CD8-positive, alpha-beta memory T cell (primary cell): ENCODE measurements at places on chromosomes 11 and 22. TPM values are rescaled to one million over a fixed set of nuclear protein-coding genes. Genes with fewer than 3 reads are reported as not detected.

Gene OR4A16
- total RNA-seq, result not detected

Gene GGTLC3
- not detected for total RNA-seq

Gene MAPK8IP2
- 0.20 TPM for total RNA-seq

Gene SCN4B
- total RNA-seq, result 0.33 TPM

Gene TESMIN
- total RNA-seq, result 1.3 TPM

Gene CHST1
- total RNA-seq, result 0.80 TPM

DNA sequence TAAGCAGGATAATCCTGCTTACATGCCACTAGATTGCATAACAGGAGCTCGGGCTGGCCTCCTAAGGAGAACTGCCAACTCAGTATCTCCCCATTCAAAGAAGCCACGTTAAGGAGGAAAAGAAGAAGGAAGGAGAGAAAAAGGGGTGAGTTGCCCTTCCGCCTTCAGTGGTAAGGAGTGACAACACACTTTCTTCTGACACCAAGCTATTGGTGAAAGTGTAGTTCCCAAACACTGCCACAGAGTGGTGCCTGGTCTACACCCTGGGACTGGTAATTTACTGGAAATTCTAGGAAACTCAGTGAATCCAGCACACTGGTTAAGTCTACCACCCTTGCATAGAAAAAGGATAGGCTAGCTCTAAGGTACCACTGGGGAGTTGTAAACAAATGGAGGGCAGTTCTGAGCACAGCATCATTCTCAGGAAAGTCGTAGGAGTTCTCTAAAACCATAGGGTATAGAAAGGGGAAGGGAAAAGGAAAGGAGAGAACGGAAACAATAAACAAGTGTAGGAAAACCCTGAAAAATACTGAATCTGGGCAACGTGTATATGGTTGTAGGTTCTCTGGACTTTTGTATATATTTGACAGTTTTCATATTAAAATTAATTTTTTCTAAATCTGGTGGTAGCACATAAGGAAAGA is 58.2 kb downstream of the RRAS2 start:
- peak; percentile 47 for DNase-seq

DNA sequence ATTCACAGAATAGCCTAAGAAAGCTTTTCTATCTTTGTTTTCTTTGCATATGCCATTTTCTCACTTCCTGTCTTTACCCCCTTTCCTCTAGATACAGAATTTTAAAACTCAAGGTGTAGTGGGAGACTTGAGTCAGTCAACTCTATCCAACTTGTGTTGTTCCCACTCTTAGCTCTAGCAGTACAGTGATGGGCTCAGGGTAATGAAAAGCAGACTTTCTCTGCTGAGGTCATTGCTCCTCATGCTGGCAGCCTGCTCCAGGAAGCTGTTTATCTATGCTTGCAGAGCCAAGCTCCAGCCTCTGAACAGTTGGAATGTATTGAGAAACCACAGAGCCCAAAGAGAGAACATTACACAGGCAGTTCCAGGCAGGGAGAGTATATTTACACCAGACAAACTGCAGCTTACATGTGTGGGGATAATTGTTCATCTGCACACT is 68.1 kb downstream of the CSTPP1 start:
- no peak for DNase-seq

DNA sequence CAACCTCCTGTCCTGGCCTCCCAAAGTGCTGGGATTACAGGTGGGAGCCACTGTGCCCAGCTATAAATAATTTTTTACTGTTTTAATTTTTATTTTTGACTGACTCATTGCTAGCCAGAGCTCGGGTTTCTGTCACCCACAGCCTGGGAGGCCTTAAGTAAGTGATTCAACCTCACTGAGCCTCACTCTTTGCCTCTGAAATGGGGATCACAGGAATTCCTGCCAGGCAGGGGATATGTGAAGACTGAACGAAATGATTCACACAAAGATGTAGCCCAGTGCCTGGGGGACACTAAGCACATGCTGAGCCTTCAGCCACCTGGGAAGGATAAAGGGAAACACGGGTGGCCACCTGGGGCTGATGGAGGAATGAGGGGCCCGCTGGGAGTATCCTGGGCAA is 3.8 kb upstream of the LRRC74B start:
- no peak for DNase-seq

DNA sequence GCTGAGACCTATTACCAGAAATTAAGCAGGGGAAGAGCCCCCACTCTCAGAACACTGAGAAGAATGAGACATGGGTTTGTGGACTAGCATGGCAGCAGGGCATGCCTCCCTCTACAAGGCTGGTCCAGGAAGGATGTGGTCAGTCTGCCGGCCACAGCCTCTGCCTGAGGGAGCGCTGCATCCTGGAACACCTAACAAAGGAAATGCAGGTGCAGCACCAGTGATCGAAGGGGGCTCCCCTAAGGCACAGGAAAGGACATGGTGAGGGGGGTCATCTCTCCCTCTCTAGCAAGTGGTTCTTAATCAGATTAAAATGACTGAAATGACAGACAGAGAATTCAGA is 40.6 kb upstream of the ARL14EP start:
- peak; percentile 19 for DNase-seq

GRCh38 chr11:124880290-124880611 is 15.0 kb downstream of the ROBO3 start:
- no peak for DNase-seq

DNA sequence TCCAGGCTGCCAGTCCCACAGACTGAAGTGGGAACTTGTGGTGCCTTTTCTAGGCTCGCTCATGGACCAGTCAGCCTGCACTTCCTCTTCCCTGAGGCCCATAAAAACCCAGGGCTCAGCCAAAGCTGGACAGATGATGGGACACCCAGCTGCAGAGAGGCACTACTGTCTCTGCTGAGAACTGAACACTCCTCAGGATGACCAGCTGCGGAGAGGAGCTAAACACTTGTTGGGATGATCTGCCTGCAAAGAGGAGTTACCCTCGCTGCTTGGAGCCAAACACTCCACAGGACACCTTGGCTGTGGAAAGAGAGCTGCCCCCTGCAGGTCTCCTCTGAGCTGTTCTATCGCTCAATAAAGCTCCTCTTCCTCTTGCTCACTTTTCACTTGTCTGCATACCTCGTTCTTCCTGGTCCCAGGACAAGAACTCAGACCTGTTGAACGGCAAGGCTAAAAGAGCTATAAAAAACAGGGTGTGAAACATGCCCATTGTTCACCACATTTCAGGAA is 465.5 kb downstream of the GUCY1A2 start:
- no peak for DNase-seq

DNA sequence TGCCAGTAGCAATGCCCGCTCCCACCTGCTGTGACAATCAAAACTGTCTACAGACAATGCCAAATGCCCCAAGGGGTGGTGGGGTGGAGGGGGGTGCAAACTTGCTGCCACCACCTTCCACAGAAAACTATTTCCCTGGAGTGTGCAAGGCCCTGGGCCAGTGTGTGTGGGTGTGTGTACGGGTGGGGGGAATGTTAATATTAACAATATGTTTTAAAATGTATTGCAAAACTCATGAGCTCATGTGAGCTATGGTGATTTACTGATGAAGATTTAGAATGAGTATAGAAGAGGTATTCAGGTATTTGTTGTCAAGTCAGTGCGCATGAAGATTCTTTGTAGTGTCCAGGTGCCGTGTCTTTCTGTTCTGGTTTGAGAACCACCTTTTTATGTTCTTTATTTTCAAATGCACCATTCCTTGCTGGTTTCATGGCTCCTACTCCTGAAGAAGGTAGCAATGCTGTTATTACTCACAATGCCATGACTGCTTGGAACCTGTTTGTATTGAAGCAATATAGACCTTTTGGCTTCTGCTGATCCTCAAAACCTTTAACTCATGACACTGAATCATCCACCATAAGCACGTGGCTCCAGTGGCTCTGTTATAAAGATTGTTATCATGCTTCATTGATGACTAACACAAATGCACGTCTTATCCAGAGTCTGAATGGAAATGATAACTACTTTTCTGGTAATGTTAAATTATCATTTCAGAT is 29.9 kb upstream of the AQP11 start:
- no peak for DNase-seq

GRCh38 chr22:37476389-37477329 is 9.5 kb downstream of the MFNG start:
- DNase-seq, result no peak

GRCh38 chr11:22938691-22939090 is 78.4 kb upstream of the CCDC179 start:
- DNase-seq, result no peak

DNA sequence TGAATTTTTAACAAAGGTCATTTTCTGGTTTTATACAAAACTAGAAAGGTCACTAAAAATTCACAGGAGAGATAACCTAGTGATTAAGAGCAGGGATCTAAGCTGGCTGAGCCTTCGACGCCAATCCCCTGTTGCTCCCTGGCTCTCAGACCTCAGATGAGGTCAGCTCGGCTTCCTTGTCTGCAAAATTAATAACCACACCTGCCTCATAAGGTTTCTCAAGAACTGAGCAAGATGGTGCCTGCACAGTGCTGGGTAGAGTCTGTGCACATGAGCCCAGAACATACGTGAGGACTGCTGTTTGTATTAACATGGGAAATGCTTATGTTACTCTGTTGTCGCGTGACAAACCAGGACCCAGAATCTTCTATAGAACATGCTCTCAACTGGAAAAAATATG is 24.4 kb upstream of the CD5 start:
- no peak for DNase-seq

GRCh38 chr11:82978422-82979099 is 77.0 kb downstream of the DDIAS start:
- no peak for DNase-seq

GRCh38 chr11:35529971-35530495 is 4.6 kb upstream of the PAMR1 start:
- DNase-seq, result no peak

- no peak for DNase-seq
These were observed 280.5 kb downstream of the TBC1D22A start for GRCh38 chr22:47042861-47043496.

DNA sequence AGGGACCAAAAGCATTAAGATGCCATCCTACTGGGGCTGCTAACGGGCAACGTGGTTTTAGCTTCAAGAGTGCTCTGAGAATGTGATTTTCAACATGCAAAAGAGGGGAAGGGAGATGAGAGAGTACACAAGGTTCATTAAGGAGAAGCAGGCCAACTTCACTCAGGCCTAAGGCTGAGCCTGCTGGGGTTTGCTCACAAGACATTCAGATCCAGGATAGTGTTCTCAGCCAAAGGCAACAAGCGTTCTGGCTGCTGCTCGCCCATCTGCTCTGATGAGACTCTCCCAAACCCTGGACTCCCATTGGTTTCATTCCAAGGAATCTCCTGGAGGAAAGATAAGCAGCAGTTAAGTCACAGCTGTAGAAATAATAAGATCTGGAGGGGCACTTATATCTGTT is 23.6 kb upstream of the UPB1 start:
- DNase-seq, result no peak

GRCh38 chr22:27433585-27434190 is 367.9 kb downstream of the MN1 start:
- DNase-seq, result no peak

DNA sequence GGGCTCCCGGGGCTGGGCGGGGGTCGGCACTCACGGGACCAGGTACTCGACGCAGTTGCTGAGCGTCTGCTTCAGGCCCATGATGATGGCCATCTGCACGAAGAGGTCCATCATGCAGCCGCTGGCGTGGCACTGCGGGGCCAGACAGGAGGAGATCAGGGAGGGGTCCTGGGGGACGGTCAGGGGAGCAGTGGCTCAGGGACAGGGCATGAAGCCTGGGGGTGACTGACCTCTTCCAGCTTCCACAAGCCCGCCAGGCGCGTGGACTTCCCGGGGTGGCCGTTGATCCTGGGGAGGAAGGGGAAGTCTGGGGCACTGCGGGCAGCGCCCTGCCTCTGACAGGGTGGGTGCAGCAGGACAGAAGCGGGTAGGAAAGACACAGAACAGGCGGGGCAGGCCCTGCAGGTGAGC is 6.1 kb upstream of the SIGIRR start:
- no peak for DNase-seq

- DNase-seq, result no peak
These were observed 2.1 kb upstream of the BARX2 start for GRCh38 chr11:129373489-129373953.

DNA sequence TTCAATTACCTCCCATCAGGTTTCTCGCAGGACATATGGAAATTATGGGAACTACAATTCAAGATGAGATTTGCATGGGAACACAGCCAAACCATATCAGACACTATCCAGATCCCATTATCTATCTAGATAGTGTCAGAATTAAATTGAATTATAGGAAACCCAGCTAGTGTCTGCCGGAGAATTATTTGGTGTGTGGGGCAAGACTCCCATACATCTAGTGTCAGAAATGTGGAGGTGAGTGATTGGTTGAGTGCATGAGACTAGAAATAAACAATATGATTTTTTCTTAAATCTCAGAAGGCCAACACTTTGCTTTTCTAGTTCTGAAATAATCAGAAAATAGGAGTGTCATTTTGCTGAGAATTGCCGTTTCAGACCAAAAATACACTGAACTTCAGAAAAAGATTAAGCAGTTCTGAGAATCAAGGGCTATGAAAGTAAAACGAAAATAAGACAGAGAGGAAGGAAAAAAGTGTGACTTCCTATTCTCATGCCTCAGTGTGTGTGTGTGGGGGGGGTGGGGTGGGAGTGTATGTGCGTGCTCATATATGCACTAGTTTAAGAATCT is 21.3 kb downstream of the CASP12 start:
- peak; percentile 8 for DNase-seq

GRCh38 chr11:94997437-94997836 is 23.9 kb downstream of the KDM4D start:
- no peak for DNase-seq

DNA sequence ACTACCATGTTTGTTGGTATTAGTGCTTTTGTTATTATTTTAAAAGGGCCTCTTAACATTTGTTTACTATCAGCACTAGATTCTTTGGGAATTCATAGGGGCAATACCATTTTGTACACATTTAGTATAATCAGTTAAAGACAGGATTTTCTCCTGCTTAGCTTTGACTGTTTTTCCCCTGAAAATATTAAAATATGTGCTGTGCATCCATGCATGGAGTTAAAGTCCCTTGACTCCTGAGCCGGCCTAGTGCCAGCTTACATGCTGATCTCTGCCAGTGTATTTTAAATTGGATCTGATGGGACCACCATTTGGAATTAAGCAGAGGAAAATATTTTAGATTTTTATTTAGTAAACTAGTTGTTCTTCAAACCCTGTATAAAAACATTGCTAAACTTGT is 161.4 kb downstream of the METTL15 start:
- DNase-seq, result no peak

DNA sequence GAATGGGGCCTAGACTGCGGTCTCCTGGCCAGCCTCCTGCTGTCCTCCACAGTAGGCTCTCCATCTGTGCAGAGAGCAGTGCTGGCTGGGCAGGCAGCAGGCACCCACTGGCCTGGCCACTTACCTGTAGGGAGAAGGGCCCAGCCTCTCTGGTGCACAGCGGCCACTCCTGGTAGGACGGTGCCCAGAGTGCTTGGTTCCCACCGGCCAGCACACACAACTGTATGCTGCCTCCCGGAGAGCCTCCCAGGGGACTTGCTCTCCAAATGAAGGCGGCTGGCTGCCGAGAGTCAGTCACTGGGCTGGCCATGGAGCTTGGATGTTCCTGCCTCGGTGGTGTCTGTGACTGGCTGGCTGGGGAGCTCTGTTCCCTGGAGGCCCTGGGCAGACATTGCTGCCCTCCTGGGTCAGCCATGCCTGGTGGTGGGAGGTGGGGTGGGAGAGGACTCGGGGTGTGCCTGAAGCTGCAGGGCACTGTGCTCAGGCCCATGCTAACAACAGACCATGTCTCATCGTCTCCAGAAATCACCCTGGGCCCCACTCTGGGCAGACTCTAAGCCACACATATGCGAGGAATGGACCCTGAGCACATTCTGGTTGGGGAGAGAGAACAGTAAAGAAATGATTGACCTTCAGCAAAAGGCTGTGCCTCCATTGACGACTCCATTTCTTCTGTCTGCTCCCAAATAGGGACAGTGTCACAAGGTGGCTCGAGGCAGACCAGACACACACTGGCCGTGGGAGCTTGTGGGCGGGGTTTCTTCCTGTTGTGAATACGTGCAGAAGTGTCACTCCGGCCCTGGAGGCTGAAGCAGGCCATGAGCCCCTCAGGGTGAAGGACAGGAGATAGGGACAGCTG is 350.8 kb downstream of the TBC1D22A start:
- DNase-seq, result no peak
